ENCODE measurements at places on chromosomes 3 and 15.

GRCh38 chr3:184366619-184367289, 5.2 kb downstream of the POLR2H start:
- DNase-seq: no peak

DNA sequence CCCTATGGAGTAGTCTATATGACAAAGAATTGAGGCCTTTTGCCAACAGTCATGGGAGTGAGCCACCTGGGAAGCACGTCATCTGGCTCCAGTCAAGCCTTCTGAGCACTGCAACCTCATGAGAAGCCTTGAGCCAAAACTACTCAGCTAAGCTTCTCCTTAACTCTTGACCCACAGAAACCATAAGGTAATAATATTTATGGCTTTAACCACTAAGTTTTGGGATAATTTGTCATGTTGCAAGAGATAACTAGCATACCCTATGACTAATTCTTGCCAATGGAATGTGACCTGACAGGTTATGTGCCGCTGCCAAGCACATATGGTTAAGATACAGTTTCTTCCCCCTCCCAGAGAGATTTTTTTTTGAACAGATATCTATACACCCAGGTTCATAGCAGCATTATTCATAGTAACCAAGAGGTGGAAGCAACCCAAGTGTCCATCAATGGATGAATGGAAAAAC, 11.8 kb upstream of the SLC6A11 start:
- no peak for DNase-seq

- no peak for DNase-seq
Measured at GRCh38 chr15:29900237-29901189, 78.2 kb upstream of the TJP1 start.

DNA sequence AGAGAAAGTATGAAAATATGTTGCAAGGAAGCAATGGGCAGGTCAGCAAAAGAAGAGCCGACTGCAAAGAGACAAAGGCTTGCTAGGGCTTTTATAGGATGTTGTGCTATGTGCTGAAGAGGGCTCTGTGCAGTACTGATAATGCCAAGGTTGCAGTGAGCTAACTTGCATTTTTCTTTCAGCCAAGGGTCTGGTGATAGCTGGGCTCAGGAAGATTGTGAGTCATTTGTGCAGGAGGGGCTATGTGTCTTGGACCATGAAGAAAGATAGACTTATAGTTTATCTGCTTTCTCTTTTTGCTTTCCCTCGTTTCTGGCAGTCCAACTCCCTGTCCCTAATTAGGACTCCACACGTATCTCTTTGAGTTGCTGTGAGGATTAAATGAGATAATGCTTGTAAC, 64.5 kb upstream of the LRIG1 start:
- DNase-seq: no peak

- no peak for DNase-seq
Measured at GRCh38 chr3:29513236-29513635, 232.4 kb downstream of the RBMS3 start.

- DNase-seq: no peak
Measured at GRCh38 chr3:124264346-124264745, 272.4 kb upstream of the ROPN1 start.

Data from CD4-positive, alpha-beta T cell treated with Interleukin-4 for 1 hour (primary cell).